ENCODE measurements at places on chromosomes 5 and 9. TPM values are rescaled to one million over a fixed set of nuclear protein-coding genes. Genes with fewer than 3 reads are reported as not detected.

FOXD4 gene
- 0.35 TPM for total RNA-seq

NUDT2 gene
- total RNA-seq: 21.2 TPM

GRCh38 chr5:19701731-19702130 is 286.3 kb downstream of the CDH18 start:
- DNase-seq: no peak
- peaks cover 4% of the 10 kb centered on the region for H3K36me3 ChIP-seq

NR5A1 gene
- total RNA-seq: 0.25 TPM

DNA sequence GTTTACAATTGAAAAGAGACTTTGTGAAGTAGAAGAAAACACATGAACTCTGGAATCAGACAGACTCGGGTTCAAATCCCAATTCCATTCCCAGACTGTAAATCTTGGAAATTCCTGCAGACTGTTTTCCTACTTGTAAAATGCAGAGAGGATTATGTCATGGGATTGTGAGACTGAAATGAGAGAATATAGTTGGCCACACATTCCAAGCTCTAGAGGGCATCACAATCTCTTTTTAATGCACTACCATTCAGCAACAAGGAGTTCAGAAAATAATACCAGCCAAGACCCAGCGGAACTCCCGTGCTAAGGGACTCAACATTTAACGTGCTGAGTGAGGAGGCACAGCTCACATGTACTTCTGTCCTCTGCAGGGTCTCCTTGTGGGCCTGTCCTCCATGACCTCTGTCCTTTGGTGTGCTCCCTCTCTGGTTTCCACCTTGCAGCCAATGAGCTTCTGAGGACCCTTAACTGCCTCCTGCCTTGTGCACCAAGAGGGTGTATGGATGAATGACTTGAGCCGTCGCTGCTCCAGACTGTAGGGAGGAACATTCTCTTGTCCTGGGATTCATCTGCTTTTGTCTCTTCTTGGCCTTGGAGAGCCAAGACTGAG is 263.5 kb downstream of the NTRK2 start:
- no peak for DNase-seq
- no peaks in the 10 kb centered on the region for H3K36me3 ChIP-seq
- no peak overlapping the region for H3K27ac ChIP-seq
- no peaks in the 10 kb centered on the region for H3K4me1 ChIP-seq

IL13 gene
- total RNA-seq: 0.50 TPM

DNA sequence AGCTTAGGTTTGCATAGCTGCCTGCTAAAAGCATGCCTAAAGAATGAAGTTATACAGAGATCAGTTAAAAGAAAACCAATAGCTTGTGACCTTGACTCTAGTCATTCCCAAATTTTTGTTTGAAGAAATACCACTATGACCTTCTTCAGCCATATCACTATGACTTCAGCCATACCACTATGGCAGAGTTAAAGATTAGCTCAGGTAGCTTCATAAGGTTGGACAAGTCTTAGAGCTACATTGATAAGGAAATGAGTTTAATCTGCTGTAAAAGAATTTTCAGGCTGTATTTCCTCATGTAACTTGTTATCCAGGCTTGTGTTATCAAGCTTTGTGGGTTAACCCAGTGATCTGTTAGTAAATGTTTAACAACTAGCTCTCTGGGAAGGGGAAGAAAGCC is 30.7 kb downstream of the C6 start:
- H3K27me3 ChIP-seq: no peaks in the 10 kb centered on the region
- H3K27ac ChIP-seq: no peak overlapping the region
- DNase-seq: no peak
- no peak overlapping the region for H3K4me3 ChIP-seq

DNA sequence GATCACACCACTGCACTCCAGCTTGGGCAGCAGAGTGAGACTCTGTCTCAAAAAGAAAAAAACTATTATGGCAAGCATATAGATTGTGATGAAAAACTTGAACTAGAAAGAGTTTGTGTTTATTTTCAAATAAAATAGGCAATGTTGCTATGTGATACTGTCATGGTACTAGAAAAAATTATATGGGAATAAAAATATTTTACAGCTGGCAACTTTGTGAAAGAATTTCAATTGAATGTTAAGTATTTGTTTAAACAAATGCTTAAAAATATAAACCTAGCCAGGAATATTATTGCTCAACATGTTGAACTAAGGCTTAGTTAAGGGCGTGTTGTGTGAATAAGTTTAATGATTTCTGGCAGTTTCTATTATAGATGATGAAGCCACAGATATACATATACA is 31.7 kb downstream of the HSDL2 start:
- no peak overlapping the region for H3K4me3 ChIP-seq
- H3K27ac ChIP-seq: no peak overlapping the region
- peaks cover 26% of the 10 kb centered on the region for H3K36me3 ChIP-seq

GRCh38 chr9:118618849-118619248 is 750.4 kb downstream of the BRINP1 start:
- DNase-seq: no peak
- H3K27ac ChIP-seq: no peak overlapping the region
- no peaks in the 10 kb centered on the region for H3K27me3 ChIP-seq
- H3K4me3 ChIP-seq: no peak overlapping the region

GRCh38 chr5:154727361-154727760 is 27.8 kb upstream of the LARP1 start:
- no peak overlapping the region for H3K27ac ChIP-seq
- no peaks in the 10 kb centered on the region for H3K27me3 ChIP-seq
- DNase-seq: no peak
- no peak overlapping the region for H3K4me3 ChIP-seq
- peaks cover 10% of the 10 kb centered on the region for H3K36me3 ChIP-seq
- peaks cover 12% of the 10 kb centered on the region for H3K4me1 ChIP-seq

GBGT1 gene
- total RNA-seq: 31.8 TPM

GRCh38 chr5:82365026-82365425 is 86.9 kb upstream of the RPS23 start:
- H3K4me1 ChIP-seq: peaks cover 24% of the 10 kb centered on the region
- no peak overlapping the region for H3K27ac ChIP-seq
- H3K27me3 ChIP-seq: peaks cover 11% of the 10 kb centered on the region
- H3K4me3 ChIP-seq: no peak overlapping the region

DNA sequence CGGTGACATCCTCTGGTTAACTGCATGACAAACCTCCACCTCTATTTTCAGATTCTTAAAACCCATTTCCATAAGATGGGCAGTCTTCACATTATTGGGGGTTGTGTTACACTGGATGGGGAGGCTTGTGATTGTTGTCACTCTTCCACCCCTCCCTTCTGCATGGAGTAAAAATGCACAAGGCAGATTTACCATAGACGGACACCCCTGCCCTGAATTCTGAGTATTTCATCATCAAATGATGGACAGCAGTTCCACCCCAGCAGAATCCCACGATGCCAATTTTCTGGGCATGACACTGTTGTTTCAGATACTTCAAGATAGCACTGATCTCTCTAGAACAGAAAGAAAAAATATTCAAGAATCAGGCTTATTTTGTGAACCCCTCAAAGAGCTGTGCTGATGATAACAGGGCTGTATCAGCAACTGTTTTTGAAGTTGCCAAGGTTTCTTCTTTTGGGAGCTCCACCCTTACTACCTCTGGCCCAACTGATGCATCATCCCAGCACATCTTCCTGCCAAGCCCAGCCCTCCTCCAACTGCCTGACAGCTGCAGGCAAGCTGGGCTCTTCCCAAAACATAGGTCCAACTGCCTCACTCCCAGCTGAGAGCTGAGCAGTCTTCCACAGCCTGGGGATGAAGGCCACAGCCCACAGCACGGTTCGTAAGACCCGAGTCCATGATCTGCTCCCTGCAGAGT is 21.4 kb downstream of the CMBL start:
- DNase-seq: no peak
- H3K27ac ChIP-seq: no peak overlapping the region
- no peak overlapping the region for H3K4me3 ChIP-seq
- no peaks in the 10 kb centered on the region for H3K27me3 ChIP-seq

- H3K36me3 ChIP-seq: no peaks in the 10 kb centered on the region
- no peaks in the 10 kb centered on the region for H3K27me3 ChIP-seq
- H3K4me1 ChIP-seq: peaks cover 29% of the 10 kb centered on the region
Observed at GRCh38 chr5:138661291-138661960, 86.2 kb upstream of the HSPA9 start.

- H3K36me3 ChIP-seq: peaks cover 8% of the 10 kb centered on the region
- DNase-seq: no peak
- H3K27ac ChIP-seq: no peak overlapping the region
- no peak overlapping the region for H3K4me3 ChIP-seq
- no peaks in the 10 kb centered on the region for H3K27me3 ChIP-seq
Observed at GRCh38 chr5:59722874-59723273, 170.7 kb downstream of the PDE4D start.

DNA sequence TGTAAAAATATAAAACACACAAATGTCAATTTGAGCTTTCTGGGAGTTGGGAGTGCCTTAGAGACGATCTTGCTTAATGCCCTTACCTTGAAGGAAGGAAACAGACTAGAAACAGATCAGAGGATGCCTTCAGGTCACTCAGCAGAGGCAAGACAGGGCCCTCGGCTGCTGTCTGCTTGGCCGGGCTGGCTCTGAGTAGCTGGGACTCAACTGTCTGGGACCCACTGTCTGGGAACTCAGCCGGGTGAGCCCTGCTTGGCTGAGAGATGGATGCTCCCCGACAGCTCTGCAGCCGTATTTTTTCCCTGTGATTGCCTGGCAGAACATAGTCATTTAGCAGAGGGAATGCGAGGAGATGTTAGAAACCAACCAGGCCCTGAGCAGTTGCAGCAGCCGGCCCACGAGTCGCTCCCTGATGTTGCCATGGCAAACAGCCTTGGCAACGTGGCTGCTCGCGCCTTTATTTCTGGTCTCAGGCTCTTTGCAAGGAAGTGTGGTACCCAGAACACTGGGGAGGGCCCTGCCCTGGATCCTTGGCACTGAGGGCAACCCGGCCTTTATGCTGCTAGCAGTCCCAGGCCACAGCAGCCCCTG is 10.9 kb downstream of the PPARGC1B start:
- no peaks in the 10 kb centered on the region for H3K4me1 ChIP-seq
- DNase-seq: no peak
- H3K27ac ChIP-seq: no peak overlapping the region

- no peak overlapping the region for H3K4me3 ChIP-seq
- H3K27me3 ChIP-seq: no peaks in the 10 kb centered on the region
- H3K4me1 ChIP-seq: peaks cover 10% of the 10 kb centered on the region
- peaks cover 39% of the 10 kb centered on the region for H3K36me3 ChIP-seq
- no peak overlapping the region for H3K27ac ChIP-seq
Observed at GRCh38 chr5:83517072-83517687, 45.6 kb downstream of the VCAN start.

DNA sequence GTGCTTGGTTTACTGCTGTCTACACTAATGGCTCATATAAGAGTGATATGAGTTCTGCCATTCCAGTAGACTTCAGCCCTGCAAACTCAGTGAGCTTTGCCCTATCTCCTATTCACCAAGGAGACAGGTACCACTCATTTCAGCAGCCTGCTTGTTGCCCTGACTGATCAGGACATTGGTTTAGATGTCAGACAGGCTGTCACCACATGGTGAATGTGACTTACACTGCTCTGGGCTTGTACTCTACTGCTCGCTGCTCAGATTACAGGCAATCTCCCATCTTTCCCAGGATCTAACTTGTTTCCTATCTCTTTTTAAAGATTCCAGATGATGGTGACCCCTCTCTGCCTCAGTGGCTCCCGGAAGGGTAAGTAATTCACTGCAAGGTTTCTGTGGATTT is 123.3 kb upstream of the RUSC2 start:
- H3K27ac ChIP-seq: no peak overlapping the region
- peaks cover 6% of the 10 kb centered on the region for H3K36me3 ChIP-seq
- no peaks in the 10 kb centered on the region for H3K4me1 ChIP-seq
- no peak for DNase-seq
- no peaks in the 10 kb centered on the region for H3K27me3 ChIP-seq

- no peaks in the 10 kb centered on the region for H3K27me3 ChIP-seq
- DNase-seq: no peak
- no peak overlapping the region for H3K4me3 ChIP-seq
- H3K4me1 ChIP-seq: peaks cover 4% of the 10 kb centered on the region
- no peak overlapping the region for H3K27ac ChIP-seq
Observed at GRCh38 chr5:111589316-111589715, 77.0 kb upstream of the STARD4 start.

- H3K4me3 ChIP-seq: no peak overlapping the region
- H3K4me1 ChIP-seq: peaks cover 3% of the 10 kb centered on the region
- no peak overlapping the region for H3K27ac ChIP-seq
- H3K36me3 ChIP-seq: peaks cover 3% of the 10 kb centered on the region
- no peak for DNase-seq
Observed at GRCh38 chr5:128216860-128217531, 133.4 kb downstream of the SLC12A2 start.

DAPK1 gene
- total RNA-seq: 246 TPM

ITK gene
- not detected for total RNA-seq

IFNB1 gene
- not detected for total RNA-seq

DNA sequence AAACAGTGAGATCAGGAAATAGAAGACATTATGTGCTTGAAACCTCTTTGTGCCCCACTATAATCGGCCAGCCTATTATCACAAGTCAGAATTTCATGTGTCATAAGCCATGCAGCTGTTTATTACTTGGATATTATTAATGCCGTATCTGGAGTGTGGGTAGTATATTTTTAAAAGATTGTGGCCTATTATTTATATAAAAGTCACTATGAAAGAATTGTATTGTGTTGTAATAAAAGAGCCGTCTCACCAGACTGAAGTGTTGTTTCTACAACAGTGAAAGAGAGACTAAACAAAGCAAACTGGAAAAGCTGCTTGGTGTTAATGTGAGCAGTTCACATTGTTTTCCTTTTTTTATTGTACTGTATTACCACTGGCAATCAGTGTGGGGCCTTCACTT is 449.1 kb downstream of the PSAT1 start:
- H3K4me3 ChIP-seq: no peak overlapping the region
- no peak for DNase-seq
- H3K27ac ChIP-seq: no peak overlapping the region
- no peaks in the 10 kb centered on the region for H3K27me3 ChIP-seq

- no peak overlapping the region for H3K27ac ChIP-seq
- H3K27me3 ChIP-seq: no peaks in the 10 kb centered on the region
- H3K4me1 ChIP-seq: no peaks in the 10 kb centered on the region
- H3K4me3 ChIP-seq: no peak overlapping the region
Observed at GRCh38 chr5:142785206-142785605, 15.0 kb downstream of the ARHGAP26 start.

GRCh38 chr5:120901199-120901598 is 437.1 kb downstream of the PRR16 start:
- no peaks in the 10 kb centered on the region for H3K36me3 ChIP-seq
- no peak for DNase-seq
- no peak overlapping the region for H3K27ac ChIP-seq
- H3K4me1 ChIP-seq: no peaks in the 10 kb centered on the region
- no peaks in the 10 kb centered on the region for H3K27me3 ChIP-seq

GRCh38 chr5:6482735-6483134 is 34.1 kb downstream of the UBE2QL1 start:
- H3K4me1 ChIP-seq: peaks cover 15% of the 10 kb centered on the region
- H3K4me3 ChIP-seq: no peak overlapping the region
- peaks cover 3% of the 10 kb centered on the region for H3K36me3 ChIP-seq
- DNase-seq: no peak
- H3K27ac ChIP-seq: no peak overlapping the region

Data from mesothelial cell of epicardium (in vitro differentiated cells).